ENCODE measurements at places on chromosomes 12 and 14.

GRCh38 chr14:65976761-65977404, 509.3 kb upstream of the CCDC196 start:
- DNase-seq, result no peak

GRCh38 chr12:108612788-108613282, 15.0 kb upstream of the TMEM119 start:
- DNase-seq, result no peak

DNA sequence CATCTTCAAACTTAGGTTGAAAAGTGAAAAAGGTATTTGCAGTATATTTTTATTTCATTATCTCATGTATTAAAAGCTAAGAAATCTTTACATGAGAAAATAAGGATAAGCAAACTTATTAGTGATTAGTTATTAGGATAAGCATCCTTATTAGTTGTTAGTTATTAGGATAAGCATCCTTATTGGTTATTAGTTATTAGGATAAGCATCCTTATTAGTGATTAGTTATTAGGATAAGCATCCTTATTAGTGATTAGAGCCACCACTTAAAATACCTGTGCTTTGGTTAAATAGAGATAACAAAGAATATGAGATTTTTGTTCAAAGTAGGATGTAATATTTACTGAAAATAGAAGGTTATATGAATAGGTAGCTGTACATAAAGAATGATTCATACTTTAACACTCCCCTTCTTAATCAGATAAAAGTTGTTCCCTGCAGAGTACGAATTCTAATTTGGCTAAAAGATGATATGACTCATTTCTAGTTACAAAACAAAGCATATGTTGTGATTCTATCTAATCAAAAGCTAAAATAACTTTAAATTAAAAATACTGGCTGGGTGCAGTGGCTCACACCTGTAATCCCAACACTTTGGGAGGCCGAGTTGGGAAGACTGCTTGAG, 56.4 kb downstream of the KDM5A start:
- no peak for DNase-seq

- DNase-seq, result no peak
Measured at GRCh38 chr14:39376667-39377403, 55.4 kb downstream of the FBXO33 start.

DNA sequence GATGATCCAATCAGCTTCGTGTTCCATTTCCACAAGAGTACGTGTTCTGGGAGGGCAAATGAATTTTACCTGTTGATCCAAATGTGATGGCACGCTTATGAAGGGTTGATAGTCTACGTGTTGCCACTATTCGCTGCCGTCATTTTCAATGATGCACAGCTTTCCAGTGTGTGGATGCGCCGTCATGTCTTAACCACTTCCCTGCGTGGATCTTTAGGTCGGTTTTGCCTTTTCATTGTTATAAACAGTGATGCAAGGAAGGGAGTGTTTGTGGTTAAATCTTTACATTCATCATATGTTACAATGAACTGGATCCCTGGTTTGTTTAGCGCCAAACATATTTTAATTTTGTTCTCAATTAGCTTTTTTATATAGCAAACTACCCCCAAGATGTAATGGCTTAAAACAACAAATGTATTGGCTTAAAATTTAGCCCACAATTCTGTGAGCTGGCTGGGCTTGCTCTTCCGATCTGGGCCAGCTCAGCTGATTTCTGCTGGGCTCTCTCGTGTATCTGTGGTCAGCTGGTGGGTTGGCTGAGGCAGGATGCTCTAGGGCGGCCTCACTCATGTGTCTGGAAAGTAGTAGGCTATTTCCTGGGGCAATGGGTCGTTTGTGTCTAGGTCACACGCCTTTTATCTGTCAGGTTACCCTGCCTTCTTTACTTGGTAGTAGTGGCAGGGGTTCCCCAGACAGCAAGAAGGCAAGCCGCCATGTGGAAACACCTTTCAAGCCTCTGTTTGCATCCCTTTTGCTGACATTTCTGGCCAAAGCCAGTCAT, 176.7 kb downstream of the CRADD start:
- DNase-seq, result no peak

- DNase-seq, result no peak
Measured at GRCh38 chr12:16586350-16587109, 19.4 kb downstream of the LMO3 start.

Data from activated CD4-positive, alpha-beta T cell treated with anti-CD3 and anti-CD28 coated beads, Interleukin-2, amount 50 U/mL, for 4 hours (primary cell).